ENCODE measurements at places on chromosomes 16 and 17.

DNA sequence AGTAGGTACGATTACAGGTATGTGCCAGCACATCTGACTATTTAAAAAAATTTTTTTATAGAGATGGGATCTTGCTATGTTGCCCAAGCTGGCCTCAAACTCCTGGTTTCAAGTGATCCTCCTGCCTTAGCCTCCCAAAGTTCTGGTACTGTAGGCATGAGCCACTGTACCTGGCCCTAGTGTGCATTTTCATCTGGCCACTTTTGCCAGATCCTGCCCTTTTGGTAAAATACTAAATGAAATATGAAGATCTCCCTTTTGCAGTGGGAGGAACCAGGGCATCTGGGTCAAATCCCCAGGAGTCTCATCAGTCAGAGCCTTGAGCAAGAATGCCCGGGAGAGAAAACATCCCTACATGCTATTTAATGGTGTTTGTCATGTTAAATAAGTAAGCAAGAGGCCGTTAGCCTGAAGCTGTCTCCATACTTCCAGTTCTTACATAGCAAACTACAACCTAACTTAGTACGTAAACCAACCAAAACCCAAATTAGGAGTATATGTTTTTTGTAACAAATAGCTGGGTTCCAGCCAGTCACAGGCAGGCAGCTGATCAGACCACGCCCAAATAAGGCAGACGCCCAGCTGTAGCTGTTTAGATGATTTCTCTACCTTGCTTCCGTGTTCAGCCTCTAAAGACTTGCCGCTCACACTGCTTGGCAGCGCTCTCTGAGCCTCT lies 46.5 kb upstream of the CLEC18A start:
- DNase-seq, result no peak

GRCh38 chr16:47461598-47462266 lies 601 bp downstream of the PHKB start:
- no peak for DNase-seq

- DNase-seq, result peak; percentile 12
Measured at GRCh38 chr16:17194190-17194780, 276.5 kb downstream of the XYLT1 start.

- DNase-seq, result no peak
Measured at GRCh38 chr16:64926476-64926875, 195.4 kb downstream of the CDH11 start.

GRCh38 chr16:21277927-21278706 lies at the start of gene CRYM:
Gene CRYM, minus strand, starts transcription at chr16:21278290. Its CDS starts 39 bp downstream, at chr16:21278251.
- peak; percentile 4 for DNase-seq

DNA sequence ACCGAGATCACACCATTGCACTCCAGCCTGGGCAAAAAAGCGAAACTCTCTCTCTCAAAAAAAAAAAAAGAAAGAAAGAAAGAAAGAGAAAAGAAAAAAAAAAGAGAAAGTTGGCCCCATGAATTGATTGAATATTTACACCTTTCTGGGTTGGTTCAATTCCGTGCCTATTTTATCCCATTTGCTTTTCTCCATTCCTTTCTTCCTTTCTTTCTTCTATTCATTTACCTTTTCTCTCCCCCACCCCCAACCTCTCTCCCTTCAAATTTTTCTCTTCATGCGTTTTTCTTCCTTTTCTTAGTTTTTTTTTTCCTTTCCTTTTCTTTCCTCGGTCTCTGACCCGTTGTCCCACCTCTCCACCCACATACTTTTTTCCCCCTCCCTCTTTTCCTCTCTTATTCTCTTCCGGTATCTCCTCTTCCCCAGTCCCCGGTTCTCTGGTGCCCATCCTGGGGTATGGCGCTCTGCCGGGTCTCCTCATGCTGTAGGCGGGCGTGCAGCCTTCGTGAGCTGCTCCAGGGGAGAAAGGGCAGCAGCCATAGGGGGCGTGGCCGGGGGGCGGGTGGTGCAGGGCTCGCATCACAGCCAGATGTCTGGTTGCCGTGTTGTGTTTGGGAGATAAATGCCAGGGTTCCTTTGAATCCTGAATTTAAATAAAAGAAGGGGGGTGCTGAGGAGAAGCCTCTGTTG lies 5.3 kb upstream of the COL1A1 start:
- DNase-seq, result peak; percentile 25

DNA sequence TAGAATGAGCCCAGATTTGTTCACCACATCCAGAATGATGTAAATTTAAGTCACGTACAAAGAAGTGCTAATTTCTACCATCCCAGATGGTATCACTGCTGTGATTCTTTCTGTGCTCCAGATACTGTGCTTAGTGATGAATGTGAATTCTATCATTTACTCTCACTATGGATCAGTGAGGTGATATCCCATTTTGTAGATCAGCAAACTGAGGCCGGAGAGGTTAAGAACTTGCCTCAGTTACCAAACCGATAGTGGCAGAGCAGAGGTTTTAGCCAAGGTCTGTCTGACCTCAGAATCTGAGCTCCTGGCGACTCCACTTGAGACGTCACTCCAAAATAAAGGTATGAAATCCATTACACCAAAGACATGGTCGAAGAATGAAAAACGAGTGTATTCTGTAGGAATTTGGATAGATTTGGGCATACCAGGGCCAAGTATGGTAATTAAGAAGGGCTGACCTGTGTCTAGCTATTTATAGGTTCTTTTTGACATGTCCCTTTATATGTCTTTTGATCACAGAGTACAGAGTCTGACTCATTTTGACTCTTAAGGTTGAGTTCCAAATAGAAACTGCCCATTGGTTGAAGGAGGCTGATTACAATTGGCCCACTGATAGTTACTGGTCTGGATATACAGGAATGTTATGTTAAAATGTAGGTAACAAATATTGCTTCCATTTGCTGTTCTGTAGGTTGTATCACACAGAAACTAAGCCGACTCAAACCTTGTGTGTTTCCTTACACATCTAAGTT lies 10.0 kb downstream of the MAP2K6 start:
- no peak for DNase-seq

DNA sequence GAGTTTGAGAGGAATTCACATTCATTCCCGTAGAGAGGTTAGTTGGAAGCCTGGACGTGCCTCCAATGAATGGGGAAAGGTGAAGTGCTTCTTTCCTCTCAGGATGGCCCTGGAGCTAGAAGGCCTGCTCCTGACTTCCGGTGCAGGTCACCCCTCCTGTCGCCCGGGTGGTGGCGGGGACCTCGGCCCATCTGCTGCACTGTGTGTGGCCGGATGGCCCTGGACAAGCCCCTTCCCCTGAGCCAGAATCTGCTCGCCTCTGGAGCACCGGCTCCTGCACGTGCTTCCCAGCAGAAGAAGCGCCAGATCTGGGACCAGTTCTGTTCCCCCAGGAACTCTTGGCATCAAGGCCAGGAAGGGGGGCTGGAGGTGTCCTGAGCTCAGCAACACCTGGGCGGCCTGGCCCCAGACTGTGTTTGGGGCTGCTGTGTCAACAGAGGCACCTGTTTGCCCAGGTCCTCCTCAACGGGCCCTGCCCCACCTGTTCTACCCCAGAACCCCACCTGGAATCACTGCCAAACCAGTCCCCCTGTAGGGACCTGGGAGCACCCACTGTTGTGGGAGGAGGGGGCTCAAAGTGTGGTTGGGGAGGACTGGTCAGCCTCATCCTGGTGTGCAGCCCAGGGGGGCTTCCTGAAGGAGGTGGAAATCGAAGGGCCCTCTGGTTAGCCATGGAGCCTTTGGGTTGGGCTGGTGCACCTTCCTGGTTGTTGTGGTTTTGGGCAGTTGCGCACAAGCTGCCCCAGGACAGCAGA lies 5.1 kb upstream of the PERCC1 start:
- no peak for DNase-seq

DNA sequence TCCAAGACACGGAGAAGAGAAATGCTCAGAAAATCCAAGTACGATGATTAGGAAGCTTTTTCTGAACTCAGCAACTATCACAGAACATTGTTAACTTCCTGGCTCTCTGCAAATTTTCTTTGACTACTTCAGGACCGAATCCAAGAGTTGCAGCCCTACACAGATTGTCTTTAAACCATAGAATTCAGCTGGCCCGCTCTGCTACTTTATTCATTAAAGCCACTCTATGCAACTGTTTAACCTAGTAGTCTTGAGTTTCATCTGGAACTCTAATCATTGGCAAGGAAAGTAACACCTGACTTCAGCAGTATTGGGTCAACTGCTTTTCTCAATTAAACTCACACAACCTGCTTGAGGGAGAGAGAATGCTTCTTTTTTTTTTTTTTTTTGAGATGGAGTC lies 210.1 kb downstream of the SLC39A11 start:
- no peak for DNase-seq

GRCh38 chr17:68468788-68469187 lies 11.5 kb upstream of the WIPI1 start:
- DNase-seq, result no peak

DNA sequence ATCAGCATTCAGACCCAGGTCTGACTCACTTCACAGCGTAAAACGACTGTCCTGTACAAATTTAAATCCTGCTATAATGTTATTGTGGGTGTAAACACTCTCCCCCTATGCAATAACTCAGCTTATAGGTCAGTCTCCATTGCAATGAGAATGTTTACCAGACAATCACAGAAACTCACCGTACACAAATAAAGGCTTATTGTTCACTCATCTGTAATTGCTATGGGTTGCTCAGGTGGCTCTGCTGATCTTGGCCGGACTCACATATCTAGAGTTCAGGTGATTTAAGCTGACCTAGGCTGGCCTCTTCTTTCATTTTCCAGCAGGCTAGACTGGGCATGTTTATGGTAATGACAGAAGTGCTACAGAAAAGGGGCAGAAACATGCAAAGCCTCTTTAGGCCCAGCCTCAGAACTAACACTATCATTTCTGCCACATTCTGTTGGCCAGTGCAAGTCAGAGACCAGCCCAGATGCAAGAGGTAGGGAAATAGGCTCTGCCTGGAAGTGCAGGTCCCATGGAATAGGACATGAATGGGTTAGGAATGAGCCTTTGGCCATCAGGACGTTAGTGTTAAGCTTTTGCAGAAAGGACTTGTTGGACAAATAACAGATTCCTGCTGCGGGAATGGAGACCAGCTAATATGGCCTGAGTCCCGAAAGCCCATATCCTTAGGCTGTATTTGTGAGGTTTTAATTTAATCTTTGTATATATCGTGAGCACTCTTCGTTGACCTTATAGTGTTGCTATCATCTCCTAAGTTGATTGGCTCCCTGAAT lies 44.0 kb downstream of the HLF start:
- no peak for DNase-seq

GRCh38 chr17:19447085-19447583 lies 36.1 kb downstream of the RNF112 start:
- DNase-seq, result peak; percentile 90

DNA sequence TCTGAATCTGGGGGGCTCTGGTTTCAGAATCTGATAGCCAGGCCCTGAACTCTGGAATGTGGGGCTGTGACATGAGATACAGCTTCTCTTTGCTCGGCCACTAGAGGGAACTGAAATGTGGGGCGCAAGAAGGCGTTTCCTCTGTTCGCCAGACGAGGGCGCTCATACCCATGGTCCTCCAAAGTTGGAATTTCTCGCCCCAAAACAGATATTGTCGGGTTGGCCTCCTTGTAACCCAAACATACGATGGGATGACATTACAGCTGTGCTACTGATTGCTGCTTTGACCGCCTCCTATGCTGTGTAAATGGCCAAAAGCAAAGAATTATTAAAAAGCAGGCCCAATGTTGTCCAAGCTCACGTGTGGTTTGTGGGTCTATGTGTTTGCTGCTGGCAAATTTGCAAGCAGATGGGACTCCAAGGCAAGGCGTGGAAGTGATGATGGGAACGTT lies 13.1 kb upstream of the MSI2 start:
- DNase-seq, result peak; percentile 66

DNA sequence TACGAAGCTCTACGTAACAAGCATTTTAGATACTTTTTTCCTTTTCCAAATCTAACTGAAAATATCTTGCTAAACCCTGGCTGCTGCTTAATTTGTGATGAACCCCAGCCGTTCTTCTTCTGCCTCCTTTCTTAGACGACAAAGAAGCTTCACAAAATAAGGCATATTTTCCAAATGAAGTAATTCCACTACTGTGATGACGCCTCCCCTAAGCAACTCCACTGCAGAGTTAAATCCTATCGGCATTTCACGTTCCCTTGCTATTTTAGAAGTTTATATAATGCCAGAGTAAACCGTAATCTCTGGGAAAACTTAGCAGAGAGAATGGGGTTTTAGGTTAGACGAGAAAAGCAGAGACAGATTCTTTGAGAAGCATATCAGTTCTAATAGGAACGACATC lies 683.1 kb upstream of the SALL1 start:
- DNase-seq, result no peak

- DNase-seq, result no peak
Measured at GRCh38 chr16:26041952-26042668, 350.4 kb downstream of the HS3ST4 start.

DNA sequence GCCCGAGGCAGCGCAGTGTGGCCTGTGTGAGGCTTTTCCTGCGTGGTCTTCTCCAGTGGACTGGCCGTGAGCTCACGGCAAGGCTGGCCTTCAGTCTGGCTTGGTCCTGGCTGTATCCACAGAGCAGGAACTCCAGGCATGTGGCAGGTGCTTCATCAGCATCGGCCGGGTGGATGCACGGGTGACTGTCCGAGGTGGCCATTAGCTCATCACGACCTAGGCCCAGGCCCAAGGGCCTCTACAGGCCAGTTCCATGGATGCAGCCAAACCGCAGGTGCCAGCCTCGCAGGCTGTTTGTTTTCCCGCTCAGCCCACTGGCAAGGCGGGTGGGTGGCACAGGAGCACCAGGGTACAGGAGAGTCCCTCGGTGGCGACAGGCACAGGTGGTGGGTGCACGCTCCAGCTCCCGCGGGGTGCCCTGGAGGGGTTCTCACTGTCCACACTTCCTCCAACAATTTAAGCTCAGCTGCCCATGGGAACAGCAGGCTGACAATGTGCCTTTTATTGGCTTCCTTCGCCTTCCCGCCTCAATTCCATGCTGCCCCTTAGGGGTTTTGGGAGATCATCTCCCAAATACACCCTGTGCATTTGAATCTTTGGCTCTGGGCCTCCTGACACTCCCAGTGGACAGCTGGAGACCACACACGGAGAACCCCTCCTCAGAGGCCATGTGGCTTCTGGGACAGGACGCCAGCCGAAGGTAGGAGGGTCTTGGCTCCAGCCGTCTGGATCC lies 33.0 kb downstream of the ENGASE start:
- DNase-seq, result no peak

DNA sequence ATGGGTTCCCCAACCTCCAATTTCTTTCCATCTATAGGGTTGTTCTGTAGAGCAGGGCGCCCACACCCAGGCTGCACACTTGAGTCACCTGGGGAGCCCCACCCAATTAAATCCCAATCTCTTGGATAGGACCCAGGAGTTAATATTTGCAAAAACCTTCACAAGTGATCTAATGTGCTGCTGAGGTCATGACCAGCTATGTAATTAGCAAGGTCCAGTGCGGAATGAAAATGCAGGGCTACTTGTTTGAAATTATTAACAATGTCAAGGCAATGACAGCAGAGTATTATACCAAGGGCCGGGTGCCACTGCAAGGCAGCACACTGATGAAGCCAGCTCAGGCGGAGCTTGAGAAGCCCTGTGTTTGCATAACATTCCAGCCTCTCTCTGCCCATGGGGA lies 302.7 kb downstream of the MAF start:
- no peak for DNase-seq
